ENCODE measurements at places on chromosomes 1 and 21. TPM values are rescaled to one million over a fixed set of nuclear protein-coding genes. Genes with fewer than 3 reads are reported as not detected.

DNA sequence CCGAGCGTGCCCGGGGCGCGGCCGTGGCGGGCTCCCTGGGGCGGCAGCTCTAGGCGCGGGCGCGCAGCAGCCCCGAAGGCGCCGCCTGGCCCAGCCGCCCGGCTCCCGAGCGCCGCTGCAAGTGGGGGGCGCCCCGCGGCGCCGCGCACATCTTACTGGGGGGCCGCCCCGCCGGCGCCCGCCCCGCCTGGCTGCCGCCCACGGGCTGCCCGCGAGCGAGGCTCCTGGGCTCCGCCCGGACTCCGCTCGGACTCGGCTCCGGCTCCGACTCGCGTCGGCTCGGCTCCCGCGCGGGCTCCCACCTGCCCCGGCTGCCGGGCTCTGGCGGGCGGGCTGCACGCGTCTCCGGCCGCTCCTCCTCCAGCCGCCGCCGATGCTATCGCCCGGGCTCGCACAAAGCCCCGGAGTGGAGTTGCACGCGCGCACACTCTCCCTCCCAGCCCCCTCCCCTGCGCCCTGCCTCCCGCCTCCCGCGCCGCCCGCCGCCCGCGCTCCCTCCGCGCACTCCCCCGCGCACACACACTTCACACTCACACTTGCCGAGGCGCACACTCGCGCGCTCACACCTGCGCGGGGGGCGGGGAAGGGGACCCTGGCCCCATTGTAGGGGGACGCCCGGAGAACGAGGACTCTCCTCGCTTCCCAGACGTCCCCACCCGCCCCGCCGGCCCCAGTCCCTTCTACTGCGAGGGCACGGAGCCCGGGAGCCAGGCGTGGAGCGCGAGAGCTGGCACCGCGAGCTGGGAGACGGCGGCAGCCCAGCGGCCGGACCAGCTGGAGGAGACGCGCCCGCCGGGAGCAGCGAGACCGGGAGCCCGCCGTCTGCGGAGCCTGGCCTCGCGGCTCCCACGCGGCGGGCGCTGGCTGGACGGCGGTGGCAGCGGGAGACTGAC lies at the start of gene GRIK3:
Gene GRIK3, minus strand, starts transcription at position 395 of the 893 bp plus-strand sequence. CDS start 407 bp downstream, outside the sequence.
- no peaks in the 10 kb centered on the region for H3K36me3 ChIP-seq

GRCh38 chr1:113250161-113250560 lies 140.2 kb upstream of the MAGI3 start:
- no peaks in the 10 kb centered on the region for H3K27me3 ChIP-seq
- H3K36me3 ChIP-seq = peaks cover 1% of the 10 kb centered on the region
- no peak overlapping the region for H3K4me3 ChIP-seq
- peaks cover 19% of the 10 kb centered on the region for H3K4me1 ChIP-seq
- no peak overlapping the region for H3K27ac ChIP-seq
- DNase-seq = no peak

DNA sequence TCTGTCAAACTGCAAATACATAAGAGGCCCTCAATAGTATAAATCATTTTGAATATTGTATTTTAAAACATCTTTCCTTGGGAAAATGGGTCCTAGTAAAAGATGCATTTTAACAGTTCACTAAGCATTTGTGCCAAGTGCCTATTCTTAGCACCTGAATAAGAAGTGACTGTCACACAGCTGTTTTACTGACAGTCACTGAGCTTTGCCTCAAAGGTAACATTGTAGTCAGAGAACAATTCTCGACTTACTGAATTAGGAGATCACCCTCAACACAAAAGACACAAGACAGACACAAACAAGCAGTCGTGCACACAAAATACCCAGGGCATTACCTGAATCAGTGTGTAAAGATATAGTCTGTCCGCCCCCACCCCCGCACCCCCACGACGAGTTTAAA lies 408 bp downstream of the ESRRG start:
- H3K27me3 ChIP-seq = no peaks in the 10 kb centered on the region
- H3K27ac ChIP-seq = no peak overlapping the region
- peak overlapping the region; percentile 88 for H3K4me3 ChIP-seq
- DNase-seq = no peak
- peaks cover 11% of the 10 kb centered on the region for H3K36me3 ChIP-seq
- H3K4me1 ChIP-seq = peaks cover 19% of the 10 kb centered on the region

DNA sequence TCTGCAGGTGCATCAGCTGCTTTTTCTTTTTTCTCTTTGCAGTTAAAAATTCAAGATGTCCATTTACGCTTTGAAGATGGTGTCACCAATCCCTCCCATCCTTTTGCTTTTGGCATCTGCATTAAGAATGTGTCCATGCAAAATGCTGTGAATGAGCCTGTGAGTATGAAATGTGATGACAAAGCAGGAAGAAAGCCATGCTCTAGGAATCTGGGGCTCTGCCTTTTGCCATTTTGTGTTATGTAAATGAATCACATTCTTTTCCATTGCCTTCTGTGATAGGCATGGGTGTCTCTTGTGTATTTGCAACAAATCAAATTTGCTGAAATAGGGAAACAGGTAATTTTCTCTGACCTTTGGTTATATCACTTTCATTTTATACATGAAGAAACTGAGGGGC lies 19.4 kb downstream of the VPS13D start:
- peaks cover 4% of the 10 kb centered on the region for H3K36me3 ChIP-seq
- H3K4me3 ChIP-seq = no peak overlapping the region
- DNase-seq = no peak
- no peaks in the 10 kb centered on the region for H3K4me1 ChIP-seq
- no peaks in the 10 kb centered on the region for H3K27me3 ChIP-seq

DNA sequence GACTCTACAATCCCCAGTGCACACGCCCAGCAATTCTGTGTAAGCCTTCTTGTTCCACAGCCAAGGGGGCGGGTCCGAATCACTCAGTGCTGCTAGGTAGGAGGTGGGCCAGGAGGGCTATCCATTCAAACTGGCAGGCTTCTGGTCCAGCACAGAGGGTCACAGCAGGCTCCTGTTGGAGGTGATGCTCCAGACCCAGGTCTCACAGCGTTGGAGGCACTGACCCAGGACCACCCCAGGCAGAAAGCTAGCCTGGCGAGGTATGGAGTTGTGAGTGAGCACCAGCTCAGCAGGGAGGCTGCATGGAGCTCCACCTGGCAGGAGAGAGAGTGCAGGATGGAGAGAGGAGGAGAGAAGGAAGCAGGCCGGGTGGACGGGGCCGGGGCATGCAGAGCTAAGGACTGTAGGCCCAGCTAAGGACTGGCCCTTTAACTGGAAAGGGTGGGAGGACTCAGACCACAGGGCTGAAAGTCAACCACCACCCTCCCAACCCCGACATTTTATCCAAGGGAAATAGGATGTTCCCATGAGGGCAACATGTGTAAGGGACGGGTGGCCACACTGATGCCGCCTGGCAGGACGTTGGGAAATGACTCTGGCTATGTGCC lies 38.7 kb downstream of the GPR161 start:
- H3K27ac ChIP-seq = no peak overlapping the region
- H3K27me3 ChIP-seq = no peaks in the 10 kb centered on the region
- H3K4me1 ChIP-seq = no peaks in the 10 kb centered on the region
- DNase-seq = no peak
- H3K4me3 ChIP-seq = no peak overlapping the region
- no peaks in the 10 kb centered on the region for H3K36me3 ChIP-seq

Gene DMRTA2
- 0.19 TPM for total RNA-seq

Gene SMIM11
- 1.5 TPM for total RNA-seq

Gene ASPM
- 36.3 TPM for total RNA-seq

GRCh38 chr1:240712014-240712731 lies 100.2 kb upstream of the GREM2 start:
- H3K4me3 ChIP-seq = no peak overlapping the region
- no peaks in the 10 kb centered on the region for H3K36me3 ChIP-seq
- DNase-seq = no peak
- peaks cover 44% of the 10 kb centered on the region for H3K27me3 ChIP-seq
